Stimulated activated CD4-positive, alpha-beta T cell treated with anti-CD3 and anti-CD28 coated beads, Interleukin-1b, Interleukin-23, amount 100 ng/mL, for 1 hour (primary cell): ENCODE measurements at places on chromosomes 13 and 19.

GRCh38 chr13:43273362-43273761 lies 250.0 kb downstream of the DNAJC15 start:
- DNase-seq = no peak

DNA sequence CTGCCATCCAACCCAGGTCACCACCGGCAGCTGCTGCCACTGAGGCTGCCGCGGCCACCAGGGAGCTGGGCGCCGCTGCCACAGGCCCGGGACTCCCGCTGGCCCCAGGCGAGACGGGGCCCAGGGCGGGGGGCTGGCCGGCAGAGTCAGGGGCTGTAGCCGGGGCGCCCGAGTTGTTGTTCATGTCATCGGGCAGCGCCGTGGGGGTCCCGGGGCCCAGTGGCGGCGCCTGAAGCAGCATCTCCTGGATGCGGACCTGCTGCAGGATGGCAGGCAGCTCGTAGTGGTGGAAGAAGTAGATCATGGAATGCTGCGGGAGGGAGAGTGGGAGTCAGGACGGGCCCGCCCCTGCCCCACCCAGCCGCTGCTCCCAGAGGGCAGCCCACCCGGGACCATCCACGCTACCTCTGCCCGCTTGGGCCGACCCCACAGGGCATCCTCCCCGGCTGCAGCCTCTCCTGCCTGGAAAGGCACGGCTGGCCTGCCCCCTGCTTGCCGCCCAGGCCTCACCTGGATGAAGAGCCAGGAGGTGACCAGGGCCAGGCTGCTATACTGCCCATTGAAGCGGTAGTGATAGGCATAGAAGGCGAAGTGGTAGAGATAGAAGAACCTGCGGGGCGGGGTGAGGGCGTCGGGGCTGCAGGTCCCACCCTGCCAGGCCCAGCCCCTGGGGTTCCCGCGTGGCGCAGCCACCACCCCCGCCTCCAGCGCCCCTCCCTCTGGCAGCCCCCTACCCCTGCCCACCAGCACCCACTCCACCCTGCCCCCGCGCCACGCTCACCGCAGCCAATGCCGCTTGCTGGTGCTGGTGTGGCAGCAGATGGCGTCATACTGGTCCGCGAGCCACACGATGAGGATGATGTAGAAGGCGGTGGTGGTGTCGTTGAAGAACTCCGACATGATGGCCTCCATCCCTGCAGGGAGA lies 10.1 kb downstream of the TMEM259 start:
- no peak for DNase-seq

DNA sequence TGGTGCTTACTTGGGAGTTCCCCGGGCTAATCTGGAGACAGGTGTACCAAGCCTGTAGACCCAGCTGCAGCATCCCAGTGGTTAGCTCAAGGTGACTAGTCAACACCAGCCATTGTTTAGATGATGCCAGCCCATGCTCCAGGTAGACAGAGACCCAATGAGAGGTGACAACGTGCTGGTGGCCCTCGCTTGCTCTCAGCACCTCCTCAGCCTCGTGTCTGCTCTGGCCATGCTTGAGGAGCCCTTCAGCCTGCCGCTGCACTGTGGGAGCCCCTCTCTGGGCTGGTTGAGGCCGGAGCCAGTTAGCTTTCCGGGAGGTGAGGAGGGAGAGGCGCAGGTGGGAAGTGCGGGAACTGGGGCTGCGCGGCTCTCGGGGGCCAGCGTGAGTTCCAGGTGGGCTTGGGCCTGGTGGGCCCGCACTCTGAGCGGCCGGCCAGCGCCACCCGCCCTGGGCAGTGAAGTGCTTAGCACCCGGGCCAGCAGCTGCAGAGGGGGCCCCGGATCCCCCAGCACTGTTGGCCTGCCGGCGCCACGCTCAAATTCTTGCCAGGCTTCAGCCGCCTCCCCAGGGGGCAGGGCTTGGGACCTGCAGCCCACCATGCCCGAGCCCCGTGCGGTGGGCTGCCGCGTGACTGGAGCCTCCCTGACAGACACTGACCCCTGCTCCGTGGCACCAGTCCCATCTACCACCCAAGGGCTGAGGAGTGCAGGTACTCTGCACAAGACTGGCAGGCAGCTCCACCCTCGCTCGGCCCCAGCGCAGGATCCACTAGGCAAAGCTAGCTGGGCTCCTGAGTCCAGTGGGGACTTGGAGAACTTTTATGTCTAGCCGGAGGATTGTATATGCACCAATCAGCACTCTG lies 85.9 kb upstream of the VSTM2B start:
- no peak for DNase-seq

GRCh38 chr19:7480970-7481255 lies 7.9 kb downstream of the PEX11G start:
- no peak for DNase-seq

GRCh38 chr13:41144576-41144975 lies 12.0 kb upstream of the KBTBD6 start:
- no peak for DNase-seq

- DNase-seq = no peak
Observed at GRCh38 chr19:48379058-48379457, 12.3 kb downstream of the KDELR1 start.

- DNase-seq = no peak
Observed at GRCh38 chr19:49136771-49137171, 17.4 kb downstream of the PPFIA3 start.

- no peak for DNase-seq
Observed at GRCh38 chr19:7456964-7457541, 31.8 kb downstream of the PEX11G start.

DNA sequence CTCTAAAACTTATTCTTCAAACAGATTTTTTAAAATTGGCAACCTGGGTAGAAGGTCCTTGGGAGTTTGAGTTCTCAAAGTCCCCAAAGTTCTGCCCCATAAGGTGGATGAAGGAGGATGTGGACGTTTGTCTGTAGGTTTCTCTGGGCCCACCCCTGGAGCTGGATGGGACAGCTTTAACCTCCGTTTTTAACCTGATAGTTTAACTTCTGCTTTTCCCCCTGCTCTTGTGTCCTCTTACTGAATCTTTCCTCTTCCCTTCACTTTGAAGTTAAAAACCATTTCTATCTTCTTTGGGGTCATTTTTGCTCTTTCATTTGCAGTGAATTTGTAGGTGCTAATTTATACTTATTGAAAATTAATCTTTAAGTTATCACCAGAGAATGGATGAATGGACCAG lies 79.1 kb downstream of the ESD start:
- DNase-seq = no peak

DNA sequence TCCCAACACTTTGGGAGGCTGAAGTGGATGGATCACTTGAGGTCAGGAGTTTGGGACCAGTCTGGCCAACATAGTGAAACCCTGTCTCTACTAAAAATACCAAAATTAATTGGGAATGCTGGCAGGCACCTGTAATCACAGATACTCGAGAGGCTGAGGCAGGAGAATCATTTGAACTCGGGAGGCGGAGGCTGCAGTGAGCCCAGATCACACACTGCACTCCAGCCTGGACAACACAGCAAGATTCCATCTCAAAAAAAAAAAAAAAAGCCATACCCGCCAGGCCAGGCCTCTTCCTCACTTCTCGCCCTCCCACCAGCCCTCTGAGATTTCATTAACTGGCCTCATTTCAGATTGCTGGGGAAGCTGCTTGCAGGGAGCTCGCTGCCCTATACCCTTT lies 7.7 kb upstream of the RELB start:
- no peak for DNase-seq

DNA sequence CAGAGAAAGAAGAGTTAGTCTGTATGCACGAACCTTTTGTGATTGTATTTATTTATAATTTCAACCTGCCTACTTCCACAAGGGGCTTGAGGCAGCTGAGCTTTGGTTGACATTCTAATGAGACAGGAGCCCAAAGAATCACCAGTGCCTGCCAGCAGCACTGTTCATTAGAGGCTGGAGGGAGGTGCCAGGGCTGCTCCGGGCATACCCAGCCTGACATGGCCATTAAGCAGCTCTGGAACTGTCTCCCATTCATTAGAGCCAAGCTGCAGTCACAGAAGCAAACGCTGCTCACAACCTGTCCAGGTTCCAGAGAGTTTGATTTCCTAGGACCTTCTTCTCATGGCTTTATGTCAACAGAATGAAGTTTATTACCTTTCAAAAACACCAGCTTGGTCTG lies 425.5 kb downstream of the RFC3 start:
- no peak for DNase-seq

DNA sequence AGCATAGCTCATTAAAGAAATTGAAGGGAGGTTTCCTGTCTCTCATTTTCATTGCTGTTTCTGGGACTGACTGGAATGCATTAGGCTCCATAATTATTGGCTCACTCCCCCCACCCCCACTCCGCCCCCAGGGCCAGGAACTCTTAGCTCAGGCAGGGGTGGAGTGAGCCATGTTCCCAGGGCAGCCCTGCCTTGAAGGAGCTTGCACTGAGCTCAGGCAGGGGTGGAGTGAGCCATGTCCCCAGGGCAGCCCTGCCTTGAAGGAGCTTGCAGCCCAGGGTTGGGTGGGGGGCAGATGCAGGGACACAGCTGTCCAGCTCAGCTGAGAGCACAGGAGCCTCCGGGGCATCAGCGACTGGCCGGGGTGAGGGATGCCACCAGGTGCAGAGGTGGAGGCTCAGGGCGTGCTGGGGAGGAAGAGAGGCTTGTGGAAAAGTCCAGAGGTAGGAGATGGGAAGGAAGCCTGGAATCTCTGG lies 39.1 kb upstream of the TFDP1 start:
- DNase-seq = no peak

DNA sequence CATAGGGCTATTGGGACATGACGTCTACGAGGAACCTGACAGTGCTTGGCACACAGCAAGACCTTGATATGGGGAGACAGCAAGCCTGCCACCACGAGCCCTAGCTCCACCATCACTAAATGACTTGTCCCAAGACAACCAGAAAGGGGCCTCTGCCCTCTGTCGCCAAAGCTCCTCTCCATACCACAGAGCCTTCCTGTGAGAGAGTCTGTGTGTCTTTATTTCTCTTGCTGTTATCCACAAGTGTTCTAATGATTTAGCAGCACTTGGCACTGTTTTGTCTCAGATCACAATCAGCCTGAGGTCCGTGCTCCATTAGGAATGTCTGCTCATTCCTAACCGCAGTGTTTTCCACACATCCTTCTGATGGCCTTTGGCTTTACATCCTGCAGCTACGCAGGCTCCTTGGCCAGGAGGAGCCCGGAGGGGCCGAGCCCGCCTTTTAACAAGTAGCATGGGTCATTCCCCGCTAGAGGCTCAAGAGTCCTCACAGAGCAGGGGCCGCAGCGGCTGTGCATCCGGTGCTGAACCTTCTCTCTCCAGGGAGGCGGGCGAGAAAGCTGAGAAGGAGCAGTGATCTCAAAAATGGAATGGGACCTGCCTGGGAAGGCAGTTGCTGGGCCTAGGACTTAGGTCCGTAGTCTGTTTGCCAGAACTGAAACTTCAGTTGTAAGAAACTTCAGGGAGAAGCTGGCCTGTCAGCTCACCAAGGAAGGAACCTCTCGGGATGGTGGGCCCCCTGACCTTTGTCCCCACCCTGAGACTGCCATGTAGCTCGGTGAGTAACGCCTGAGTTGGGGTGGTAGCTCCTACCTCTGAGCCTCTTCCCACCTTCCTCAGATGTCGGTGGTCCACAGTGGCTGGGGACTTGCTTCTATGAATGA lies 61.1 kb upstream of the HMGB1 start:
- no peak for DNase-seq

DNA sequence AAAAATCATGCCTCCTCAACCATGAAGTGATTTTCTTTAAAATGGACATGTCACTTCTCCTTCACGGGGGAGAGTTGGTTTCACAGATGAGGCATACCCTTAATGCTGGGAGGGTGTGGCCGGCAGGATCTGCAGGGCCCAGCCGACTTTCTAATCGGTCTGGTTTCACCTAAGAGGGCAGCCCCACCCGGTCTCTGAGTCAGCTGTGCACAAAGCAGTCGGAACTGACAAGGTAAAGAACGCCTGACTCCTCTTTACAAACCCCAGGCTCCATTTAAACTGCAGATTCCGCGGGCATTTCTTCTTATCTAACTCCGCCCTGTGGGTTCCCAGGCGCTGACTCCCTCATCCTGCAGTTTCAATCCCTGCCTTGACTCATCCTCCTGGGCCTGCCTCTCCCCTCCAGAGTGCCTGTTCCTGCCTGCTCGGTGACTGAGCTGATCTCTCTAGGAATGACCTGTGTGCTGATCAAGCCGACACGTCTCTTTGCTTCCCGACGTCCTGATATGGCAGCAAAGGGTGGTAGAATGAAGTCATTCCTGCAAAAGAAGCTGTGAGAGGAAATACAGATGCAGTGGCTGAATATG lies 63.4 kb downstream of the EFNB2 start:
- DNase-seq = no peak

DNA sequence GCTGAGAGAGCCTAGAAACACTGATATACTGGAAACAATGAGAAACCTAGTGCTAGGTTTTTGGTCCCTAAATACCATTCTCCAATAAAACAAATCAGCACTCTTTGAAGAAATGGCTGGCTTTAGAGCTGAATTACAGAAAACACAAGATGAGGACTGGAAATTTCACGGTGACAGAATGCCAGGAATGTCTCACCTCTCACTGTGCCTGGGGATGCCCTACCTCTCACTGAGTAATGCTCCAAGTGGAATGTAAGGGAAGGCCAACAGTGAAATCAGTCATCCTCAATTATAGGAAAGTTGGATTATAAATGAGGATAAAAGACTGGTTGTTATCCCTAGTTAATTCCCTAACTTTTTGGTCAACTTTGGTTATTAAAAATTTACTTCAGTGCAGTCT lies 259.0 kb downstream of the NALCN start:
- DNase-seq = no peak

- no peak for DNase-seq
Observed at GRCh38 chr13:96191367-96191766, 101.5 kb downstream of the HS6ST3 start.

- DNase-seq = no peak
Observed at GRCh38 chr19:29247872-29248271, 34.9 kb upstream of the UQCRFS1 start.

GRCh38 chr13:60794751-60795150 lies 397.7 kb downstream of the TDRD3 start:
- DNase-seq = no peak

DNA sequence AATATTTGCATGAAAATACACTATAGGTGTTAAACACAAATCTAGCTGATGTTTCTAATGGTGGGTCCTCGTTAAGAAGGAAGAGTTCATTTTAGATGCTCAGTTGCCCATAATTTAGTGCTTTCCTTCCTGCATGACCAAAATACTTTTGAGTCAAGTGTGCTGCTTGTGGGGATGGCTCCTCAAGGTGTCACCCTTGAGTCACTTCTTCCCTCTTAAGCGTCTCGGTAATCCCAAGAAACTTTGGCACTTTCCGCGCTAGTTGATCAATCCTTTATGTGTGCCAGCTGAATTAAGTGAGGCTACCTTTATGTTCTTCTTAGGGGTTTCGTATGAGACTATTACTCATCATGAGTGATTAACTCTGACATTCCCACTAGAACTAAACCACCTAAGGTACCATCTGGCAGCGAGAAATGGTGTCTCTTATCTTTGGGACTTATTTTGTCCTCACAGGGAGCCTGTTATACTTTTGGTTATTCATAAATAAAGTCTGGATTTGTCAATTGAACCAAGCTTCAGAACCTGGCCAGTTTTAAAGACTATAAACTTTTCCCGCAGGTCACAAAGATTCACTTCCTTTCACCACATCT lies 106.8 kb downstream of the NHLRC3 start:
- DNase-seq = no peak

- no peak for DNase-seq
Observed at GRCh38 chr19:13104360-13104847, 1.7 kb upstream of the LYL1 start.

- DNase-seq = no peak
Observed at GRCh38 chr13:112188298-112188610, 121.3 kb downstream of the SOX1 start.

- no peak for DNase-seq
Observed at GRCh38 chr19:9863759-9864158, 28.6 kb downstream of the PIN1 start.
